ENCODE measurements at places on chromosomes 6 and 20. TPM values are rescaled to one million over a fixed set of nuclear protein-coding genes. Genes with fewer than 3 reads are reported as not detected.

DNA sequence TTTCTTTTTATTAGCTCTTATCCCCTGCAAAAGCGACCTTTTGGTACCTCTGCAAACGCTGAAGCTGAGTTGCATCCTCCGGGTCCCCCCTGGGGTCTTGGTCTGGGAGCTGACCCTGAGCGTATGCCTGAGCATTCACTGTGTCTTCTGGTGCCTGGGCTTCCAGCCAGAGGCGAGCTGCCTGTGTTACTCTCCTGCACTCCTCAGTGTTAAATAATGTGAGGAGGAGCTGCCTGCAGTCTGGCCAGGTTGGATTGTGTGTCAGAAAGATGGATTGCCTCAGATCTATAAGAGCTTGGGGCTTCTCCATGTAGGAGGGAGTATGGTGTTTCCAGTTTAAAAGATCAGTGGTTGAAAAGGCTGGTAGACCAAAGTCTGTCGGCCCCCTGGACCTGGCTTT, 8.7 kb upstream of the GMPR start:
- no peak for DNase-seq

The RNF182 gene
- total RNA-seq, result 0.16 TPM

DNA sequence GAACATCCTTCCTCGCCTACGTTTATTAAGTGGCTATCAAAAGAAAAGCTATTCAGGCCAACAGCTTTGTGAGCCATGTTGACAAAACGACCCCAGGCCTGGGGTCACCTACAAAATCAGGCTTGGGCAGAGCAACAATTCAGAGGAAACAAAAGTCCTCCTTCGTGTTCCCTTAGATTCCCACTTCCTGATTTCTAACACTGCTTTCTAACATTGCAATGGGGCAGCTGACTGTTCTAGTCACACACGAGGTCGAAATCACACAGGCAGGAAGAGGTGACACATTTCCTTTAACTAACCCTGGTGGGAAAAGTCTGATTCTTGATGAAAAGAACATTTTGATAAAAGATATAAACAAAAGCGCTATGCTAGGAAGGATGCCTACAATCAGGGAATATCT, 31.9 kb downstream of the WDR27 start:
- no peak for DNase-seq

The GATA5 gene
- not detected for total RNA-seq

DNA sequence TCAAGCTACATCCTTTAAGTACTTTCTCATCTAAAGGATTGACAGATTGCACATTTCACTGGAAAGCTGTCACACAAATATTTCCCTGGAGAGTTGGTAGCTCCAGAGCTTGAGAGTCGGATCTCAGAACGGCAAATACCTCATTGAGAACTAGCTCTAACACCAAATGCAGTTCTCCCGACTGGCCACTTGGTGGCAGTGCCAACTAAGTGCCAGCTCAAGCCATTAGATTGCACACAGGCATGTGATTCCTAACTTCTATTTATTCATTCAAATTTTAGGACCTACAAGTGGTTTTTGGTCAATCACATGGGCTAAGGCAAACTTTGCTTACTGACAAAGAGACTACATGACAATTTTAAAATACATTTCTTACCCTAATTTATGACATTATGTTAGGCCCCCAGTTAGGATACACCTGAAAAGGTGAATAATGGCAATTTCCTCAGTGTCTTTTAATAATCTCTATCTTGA, 7.9 kb upstream of the MCHR2 start:
- DNase-seq, result no peak

The ASXL1 gene
- total RNA-seq, result 46.7 TPM

- no peak for DNase-seq
Observed at GRCh38 chr20:49320460-49320859, 42.6 kb upstream of the ZNFX1 start.

DNA sequence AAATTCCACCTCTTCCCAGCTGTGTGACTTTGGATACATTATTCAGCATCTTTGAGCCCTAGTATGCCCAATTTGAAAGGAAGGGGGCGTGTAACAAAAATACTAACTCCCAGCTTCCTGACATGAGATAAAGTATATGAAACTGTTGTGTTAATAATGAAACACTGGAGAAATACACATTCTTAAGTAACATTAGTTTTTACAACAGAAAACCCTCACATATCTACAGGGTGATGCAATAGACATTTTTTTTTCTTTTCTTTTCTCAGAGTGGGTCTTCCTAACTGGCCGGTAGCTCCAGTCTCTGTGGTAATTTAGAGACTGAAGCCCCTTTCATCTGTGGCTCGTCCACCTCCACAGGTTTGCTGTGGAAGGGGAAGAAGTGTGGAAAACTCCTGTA, 79.5 kb downstream of the CD83 start:
- DNase-seq, result no peak

- peak; percentile 46 for DNase-seq
Observed at GRCh38 chr20:63320041-63320511, 27.1 kb downstream of the COL20A1 start.

DNA sequence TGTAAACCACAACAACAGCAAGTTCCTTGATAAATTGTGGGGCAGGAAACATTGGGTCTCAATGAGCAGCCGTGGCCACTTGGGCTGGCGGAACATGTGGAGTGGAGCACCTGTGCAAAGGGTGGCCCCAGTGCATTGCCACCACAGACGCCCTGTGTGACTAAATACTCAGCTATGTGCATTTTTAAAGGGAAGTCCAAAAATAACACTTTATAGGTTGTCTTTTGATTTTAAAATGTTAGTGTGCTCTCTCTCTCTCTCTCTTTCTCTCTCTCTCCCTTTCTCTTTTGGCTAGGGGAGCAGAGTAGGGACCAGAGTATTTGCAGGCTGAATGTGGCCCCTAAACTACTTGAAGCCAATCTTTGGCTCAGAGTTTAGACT, 236.3 kb downstream of the BCAS1 start:
- DNase-seq, result no peak

DNA sequence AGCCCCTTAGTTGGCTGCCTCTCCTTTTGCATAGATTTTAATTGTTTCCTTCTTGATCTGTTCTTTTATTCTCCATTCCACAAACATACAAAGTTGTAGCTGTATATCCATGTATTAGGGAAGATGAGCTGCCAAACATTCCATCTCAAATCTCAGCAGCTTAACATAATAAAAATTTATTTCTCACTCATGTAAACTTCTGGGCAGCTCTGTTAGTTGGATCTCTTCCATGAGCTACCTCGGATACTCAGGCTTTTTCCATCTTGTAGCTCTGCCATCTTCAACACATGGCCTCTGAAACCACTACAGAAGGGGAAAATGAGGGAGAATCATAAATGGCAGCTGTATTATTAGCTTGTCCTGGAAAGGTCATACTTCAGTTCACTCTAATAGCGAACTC, 149.4 kb upstream of the BMP2 start:
- DNase-seq, result no peak

GRCh38 chr6:32589596-32590449, at the start of gene HLA-DRB1:
Gene HLA-DRB1 (minus strand): TSS chr6:32589848. CDS start chr6:32589742, 106 bp downstream.
- DNase-seq, result no peak

DNA sequence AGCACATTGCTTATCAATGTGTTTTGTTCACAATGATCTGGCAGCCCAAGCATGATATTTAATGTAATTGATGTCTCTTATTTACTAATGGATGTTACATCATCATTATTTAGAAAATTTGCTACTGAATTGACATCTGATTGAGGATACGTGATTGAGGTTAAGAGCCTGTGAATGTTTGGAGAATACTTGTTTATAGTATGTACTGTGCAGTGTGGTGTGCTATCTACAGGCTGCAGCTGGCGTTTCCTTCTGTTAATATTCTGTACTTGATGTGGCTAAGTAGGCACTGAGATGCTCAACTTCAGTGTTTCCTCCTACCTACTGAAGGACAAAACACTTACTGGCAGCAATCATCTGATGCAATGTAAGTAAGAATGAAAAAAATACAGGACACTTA, 709.6 kb upstream of the FLRT3 start:
- DNase-seq, result no peak

GRCh38 chr20:50992733-50993457, 30.0 kb downstream of the KCNG1 start:
- DNase-seq, result no peak

- no peak for DNase-seq
Observed at GRCh38 chr20:25224941-25225340, 22.9 kb upstream of the PYGB start.

- no peak for DNase-seq
Observed at GRCh38 chr6:170423030-170423429, 116.5 kb downstream of the FAM120B start.

GRCh38 chr6:119348096-119348747, 1.3 kb downstream of the MAN1A1 start:
- DNase-seq, result peak; percentile 71

- DNase-seq, result no peak
Observed at GRCh38 chr6:27294409-27294808, 17.7 kb downstream of the POM121L2 start.

DNA sequence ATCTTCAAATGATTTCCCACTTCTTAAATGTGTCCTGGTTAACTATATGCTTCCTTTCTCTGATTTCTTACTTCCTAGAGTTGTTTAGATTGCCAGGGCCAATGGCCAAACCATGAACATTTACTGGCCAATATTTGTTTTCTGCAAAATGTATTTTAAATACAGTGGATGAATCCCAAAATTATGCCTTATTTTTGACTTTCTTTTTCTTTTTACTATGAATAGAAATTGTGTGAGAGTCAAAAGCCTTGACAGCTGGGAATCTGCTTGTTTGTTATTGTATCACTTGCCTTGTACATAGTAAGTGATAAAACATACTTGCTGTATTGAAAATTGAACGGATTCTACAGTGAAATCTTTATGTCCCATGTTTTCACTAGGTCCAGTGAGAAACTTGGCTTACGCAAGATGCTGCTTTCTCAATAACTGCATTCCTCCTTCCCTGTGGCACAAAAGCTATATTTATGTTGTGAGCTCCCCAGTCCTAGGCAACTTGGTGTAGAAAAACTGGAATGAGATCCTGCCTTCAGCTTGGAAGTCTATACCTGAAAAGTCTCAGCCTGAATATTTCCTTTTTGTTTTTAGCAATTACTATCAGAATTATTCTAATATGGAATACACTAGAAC, 295.2 kb downstream of the EPHA7 start:
- DNase-seq, result no peak

The C6orf15 gene
- total RNA-seq, result not detected

GRCh38 chr20:13913572-13913971, 76.8 kb downstream of the SEL1L2 start:
- no peak for DNase-seq

DNA sequence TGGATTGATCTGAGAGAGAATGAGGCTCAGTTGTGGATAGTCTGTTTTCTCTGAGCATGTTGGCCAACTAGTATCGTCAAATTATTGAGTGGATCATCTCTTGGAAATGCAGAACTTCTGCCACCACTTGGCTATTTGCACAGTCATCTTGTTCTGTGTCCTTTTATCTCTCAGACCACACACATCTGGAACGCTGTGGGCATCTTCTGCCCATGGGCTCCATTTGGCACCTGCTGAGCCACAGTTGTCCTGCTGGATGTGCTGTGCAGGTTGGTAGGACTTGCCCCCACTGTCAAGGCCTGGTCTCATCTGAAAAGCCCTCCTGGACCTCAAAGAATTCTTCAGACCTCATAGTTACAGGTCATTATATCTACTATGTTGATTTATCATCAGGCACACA, 16.7 kb upstream of the C20orf144 start:
- no peak for DNase-seq

The EBF4 gene
- 31.0 TPM for total RNA-seq

GRCh38 chr6:69820438-69820837, 23.6 kb upstream of the LMBRD1 start:
- no peak for DNase-seq

The BPIFB1 gene
- total RNA-seq, result not detected

DNA sequence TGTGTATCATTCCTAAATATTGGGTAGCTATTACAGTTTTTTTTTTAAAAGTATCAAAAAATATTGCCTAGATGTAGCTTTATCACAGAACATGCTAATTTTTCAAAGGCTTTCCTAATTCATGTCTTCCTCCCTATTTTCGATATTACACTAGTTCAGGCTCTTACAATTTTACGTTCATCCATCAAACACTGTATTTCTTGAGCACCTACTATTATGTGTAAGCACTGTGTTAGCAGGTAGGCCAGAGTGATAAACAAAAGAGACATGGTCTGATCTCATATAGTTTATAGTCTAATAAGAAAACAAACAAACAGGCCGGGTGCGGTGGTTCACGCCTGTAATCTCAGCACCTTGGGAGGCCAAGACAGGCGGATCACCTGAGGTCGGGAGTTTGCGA, 69.5 kb downstream of the FAM217A start:
- no peak for DNase-seq

The OXT gene
- not detected for total RNA-seq

GRCh38 chr20:57435105-57435497, 43.9 kb downstream of the RBM38 start:
- no peak for DNase-seq

GRCh38 chr20:25361287-25361683, 29.4 kb downstream of the ABHD12 start:
- DNase-seq, result no peak

The PNLDC1 gene
- total RNA-seq, result 0.71 TPM

DNA sequence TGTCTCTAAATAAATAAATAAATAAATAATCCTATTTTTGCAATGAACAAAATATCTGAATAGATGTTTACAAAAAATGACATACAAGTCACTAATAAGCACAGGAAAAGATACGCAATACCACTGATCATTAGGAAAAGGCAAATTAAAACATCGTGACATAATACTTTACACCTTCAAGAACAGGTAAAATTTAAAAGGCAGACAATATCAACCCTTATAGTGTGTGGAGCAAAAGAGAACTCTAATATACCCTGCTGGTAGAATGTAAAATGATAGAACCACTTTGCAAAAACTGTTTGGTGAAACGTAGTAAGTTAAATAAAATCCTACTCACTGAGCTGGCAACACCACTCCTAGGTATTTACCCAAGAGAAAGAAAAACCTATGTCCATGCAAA, 67.4 kb downstream of the ZMYND8 start:
- no peak for DNase-seq

DNA sequence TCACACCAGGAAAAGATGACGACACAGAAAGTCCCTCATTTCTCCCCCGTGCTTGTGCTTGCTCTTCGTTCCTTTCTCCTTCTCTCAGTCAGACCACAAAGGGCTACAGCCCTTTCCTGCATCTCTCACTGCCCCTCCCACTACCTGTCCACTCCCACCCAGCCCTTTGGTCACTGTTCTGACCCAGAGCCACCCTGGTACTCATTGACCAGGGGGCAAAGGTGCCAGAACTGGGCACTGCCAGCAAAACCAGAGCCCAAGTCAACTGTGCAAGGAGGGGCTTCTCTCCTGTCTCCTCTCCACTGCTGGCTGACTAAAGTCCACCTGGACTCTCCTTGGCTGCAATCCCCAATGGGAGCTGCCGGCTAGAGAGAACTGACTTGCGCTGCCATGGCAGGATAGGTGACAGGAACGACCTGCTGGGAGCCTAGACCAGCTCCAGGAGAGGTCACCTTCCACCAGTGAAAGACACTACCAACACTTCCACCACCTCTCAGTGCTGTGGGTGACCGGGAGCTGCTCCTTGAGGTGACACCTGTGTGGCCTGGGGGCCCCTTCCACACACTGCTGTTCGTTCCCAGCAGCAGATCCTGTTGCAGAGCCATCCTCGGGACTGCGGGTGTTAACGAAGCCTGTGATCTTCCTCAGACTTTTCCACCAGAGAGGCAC, 32.8 kb downstream of the KCNK17 start:
- DNase-seq, result no peak
